Smooth muscle cell of bladder (primary cell): ENCODE measurements at places on chromosomes 5 and 9. TPM values are rescaled to one million over a fixed set of nuclear protein-coding genes. Genes with fewer than 3 reads are reported as not detected.

The LCN6 gene
- not detected in 2 replicates for total RNA-seq

The CYFIP2 gene
- total RNA-seq: 8.1 and 8.8 TPM in 2 replicates

The LECT2 gene
- total RNA-seq: not detected in 2 replicates

The SLC25A48 gene
- total RNA-seq: not detected in 2 replicates
